Muscle of leg (tissue), 16 donors: ENCODE measurements at places on chromosomes 3 and 15.

GRCh38 chr3:112090887-112091586 lies 4.8 kb downstream of the C3orf52 start:
- no peak for DNase-seq

GRCh38 chr15:43376017-43376705 lies 5.3 kb downstream of the TUBGCP4 start:
- peak; percentile 9 for DNase-seq

DNA sequence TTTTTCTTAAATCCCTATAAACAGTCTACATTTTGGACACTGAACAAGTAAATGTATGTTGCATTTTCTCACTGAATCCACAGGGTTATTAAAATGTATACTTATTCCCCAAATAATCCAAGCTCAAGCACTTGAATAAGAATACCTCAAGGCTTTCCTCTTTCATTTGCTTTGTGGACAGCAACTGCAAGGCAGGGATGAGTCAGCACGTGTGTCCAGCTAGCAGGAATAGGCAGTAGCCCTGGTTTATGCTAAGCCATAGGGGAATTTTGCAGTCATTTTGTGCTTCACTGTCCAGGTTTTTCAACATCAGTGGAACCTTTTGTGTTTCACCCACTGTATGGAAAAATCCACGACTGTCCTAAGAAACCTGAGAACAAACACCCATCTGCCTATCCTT lies 96.7 kb upstream of the KCNMB2 start:
- DNase-seq = peak; percentile 66

DNA sequence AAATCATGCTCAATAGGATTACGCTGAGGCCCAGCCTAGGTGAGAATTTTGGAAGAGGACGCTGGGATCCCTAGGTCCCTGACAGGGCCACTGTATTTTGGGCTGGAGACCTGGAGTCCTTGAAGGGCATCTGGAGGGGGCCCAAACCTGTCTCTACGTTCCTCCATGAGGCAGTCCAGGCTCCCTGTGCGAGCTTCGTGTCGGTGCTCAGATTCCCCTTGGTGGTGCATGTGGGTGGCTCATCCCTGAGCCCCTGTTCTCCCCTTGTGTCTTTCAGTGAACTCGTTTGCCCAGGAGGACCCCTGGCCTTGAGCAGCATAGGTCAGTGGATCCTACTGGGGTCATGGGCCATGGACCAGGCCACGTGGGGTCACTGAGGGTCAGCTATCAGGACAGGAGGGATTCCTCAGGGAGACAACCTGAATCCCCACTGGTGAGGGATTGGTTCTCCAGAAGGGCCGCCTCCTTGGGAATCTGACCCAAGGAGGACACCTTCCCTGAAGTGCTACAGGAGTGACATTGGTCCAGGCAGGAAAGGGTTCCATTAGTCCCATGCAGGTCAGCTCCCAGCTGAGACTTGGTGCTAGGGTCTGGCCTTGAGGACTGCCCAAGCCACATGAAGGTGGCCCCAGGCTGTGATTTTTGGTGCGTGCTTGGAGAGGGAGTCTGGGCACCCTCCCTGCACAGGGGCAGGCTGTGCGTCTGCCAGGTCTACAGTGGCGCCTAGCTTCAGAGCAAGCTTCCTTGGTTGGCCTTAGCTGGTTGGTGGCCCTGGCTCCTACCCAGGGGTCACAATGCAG lies 229.8 kb downstream of the SNRPN start:
- no peak for DNase-seq

DNA sequence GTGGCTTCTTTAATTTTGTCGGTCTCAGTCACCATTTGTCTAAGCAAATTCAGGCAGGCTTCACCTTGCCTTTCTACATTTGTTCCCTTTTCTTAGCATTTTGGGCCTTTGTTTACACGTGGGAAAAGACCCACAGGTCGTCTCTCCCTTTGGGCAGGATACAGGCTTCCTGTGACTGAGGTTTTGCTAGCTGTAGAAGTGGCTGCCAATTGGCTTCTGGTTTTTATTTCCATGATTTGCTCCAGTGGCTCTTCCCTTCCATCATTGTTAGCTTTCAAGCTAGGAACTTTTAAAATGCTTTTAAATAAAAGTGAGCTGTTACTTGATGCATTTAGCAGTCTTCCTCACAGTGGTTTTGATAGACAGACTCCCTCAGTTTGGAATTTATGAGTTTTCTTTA lies 37.3 kb downstream of the MLH1 start:
- peak; percentile 93 for DNase-seq

- DNase-seq = no peak
Measured at GRCh38 chr3:135500034-135500433, 465.5 kb upstream of the PPP2R3A start.

GRCh38 chr3:48662753-48663488 lies at the start of gene CELSR3:
CELSR3 (minus strand) TSS chr3:48662886; CDS start chr3:48662634, 252 bp downstream.
- peak; percentile 83 for DNase-seq

DNA sequence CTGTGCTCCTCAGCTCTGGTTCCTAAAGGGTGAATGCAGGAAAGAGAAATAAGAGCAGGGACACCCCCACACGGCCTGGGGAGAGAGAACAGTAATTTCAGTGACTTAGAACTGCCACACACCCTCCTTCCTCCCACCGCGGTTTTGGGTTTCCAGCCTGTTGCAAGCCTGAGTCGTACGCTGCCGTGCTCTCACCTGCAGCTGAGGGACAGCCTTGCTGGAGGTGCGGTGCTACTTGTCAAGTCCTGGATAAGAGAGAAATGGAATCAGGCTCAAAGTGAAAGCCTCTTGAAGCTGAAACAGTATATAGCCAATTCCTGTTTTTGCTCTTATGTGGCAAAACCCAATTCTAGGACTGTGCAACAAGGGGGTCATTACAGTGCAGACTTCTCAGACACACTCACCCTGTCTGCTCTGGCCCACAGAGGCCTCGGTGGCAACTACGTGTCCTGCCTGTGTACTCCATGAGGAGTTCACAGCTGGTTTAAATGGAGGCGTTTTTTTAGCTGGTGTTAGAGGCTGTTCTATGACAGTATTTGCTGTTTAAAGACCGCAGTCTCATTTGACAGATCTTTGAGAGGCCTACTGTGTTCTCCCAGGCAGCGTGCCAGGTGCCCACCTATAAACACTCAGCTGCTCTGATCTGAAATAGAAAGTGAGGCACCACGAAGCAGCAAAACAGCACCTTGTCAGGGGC lies 42.9 kb downstream of the TBC1D2B start:
- DNase-seq = no peak

DNA sequence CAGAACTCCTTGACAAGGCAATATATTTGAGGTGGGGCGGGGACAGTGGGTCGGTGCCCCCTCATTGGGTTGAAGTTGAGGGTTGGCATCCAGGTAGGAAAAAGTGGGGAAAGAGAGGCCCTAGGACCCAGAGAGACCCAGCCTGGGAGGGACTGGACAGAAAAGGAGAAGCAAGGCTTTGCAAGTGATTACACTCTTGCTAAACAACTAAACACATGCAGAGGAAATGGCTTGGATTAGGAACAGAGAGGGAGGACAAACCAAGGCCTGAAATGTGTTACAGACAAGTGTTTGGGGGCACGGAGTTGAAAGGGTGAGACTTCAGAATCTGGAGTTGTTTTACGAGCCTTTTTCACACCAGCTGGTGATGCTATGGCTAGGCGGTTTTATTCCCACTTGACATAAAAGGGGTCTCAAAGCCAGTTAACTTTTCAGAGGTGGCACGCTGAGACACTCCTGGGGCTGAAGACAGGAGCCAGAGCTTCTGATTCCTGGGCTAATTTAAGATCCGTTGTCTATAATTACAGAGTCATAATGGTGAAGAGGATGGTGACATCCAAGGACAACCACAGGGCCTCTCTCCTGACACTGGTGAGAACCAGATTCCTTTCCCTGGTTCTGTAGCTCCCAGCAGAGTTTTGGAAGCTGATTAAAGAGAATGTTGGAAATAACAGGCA lies 7.7 kb upstream of the KCTD6 start:
- DNase-seq = peak; percentile 27

GRCh38 chr3:116946376-116946775 lies 236.8 kb downstream of the TUSC7 start:
- no peak for DNase-seq

DNA sequence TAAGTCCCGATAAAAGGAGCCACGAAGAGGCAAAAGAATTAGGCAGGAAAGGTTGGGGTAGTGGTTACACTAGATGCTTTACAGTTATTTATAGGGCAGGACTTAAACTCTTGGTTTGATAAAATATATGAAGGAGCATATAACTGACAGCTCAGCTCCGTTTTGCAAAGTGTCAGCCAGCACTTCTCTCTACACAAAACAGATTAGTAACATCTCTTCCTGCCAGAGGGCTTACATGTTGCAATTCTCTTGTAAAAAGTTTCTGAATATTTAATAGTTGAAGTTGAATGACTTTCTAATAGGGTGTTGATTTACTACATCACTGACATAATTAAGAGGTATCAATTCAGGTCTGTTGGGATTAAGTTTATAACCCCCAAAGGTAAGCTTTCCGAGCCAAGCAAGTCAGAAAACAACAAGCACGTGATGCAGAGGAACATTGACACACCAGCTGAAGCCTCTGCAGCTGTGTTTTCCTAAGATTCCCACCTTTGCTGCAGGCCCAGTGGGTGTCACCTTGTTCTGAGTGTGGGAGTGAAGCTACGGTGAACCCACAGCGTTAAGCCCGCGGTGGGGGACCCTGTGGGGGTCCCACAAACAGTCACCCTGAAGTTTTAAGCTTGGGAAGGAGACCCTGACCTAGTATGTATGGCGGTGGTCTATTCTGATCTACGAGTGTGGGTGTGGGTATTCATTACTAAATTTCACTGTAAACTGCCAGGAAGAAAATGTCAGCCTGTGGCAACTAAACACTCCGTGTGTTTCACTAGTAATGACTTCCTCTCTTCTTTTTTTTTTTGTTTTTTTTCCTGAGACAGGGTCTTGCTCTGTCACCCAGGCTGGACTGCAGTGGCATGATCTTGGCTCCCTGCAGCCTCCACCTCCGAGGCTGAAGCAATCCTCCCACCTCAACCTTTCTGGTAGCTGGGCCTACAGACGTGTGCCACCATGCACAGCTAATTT lies 22.0 kb upstream of the ATP13A3 start:
- DNase-seq = peak; percentile 12

GRCh38 chr3:136120373-136121348 lies 75.5 kb downstream of the MSL2 start:
- DNase-seq = no peak

DNA sequence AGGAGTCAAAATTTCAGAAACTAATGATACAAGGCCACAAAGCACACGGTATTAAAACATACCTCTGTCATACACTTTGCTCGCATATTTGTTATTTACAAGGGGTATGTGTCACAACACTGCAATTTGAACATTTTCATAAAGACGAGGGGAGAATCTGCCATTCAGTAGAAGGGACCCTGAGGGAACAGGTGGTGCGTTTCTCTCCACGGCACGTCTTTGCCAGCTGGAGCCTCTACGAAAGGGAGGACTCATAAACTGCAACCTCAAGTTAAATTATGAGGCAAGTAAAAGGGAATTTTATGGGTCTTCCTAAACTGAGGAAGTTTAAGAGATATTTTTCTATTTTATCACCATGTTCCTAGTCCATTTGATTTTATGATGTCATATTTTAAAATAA lies 19.1 kb downstream of the ATP10A start:
- no peak for DNase-seq

DNA sequence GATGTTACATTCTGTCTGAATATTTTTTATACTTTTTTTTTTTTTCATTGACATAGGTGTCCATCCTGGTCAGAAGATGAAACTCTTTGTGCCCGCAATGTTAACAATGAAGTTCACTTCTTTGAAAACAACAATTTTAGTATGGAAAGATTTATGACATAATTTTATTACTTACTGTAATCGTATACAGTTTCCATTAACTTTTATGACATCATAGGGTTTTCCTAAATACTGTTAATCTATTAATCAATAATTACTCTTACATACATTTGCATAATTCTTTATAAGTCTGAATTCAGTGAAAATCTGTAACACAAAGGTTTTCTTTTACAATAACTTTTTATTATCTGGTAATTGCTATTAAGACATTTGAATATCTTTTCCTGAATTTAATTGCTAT lies 17.7 kb downstream of the EIF2A start:
- DNase-seq = no peak

GRCh38 chr15:96115642-96116041 lies 214.9 kb upstream of the NR2F2 start:
- no peak for DNase-seq

GRCh38 chr3:67894510-67894909 lies 240.1 kb upstream of the SUCLG2 start:
- no peak for DNase-seq

GRCh38 chr15:83304861-83305703 lies 20.6 kb upstream of the BNC1 start:
- no peak for DNase-seq

DNA sequence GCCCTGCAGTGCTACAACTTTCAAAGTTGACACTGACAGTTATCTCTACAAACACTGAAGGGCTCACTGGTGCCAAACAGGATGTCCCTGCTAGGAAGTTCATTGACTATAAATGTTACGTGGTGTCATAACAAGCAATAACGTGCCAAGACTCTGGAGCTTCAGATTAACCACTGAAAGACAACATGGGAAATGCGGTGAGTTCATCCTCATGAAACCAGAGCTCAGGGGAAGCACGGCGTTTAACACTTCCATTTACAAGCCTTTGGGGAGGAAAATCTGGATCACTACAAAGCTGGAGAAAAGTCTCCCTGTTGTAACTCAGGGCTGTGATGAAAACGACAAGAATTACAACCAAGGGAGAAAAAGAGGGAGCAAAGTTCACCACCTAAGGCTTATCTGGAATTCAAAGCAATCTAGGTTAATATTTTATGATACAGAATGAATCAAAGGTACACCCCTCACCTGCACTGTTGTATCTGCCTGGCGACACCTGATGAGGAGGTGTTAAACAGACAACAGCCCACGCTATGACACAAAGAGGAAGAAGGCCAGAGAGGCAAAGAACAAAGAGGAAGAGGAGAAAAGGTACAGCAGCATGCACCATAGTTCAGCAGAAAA lies 27.0 kb downstream of the SHQ1 start:
- DNase-seq = peak; percentile 59

GRCh38 chr3:43298292-43298691 lies 12.0 kb downstream of the SNRK start:
- DNase-seq = no peak

DNA sequence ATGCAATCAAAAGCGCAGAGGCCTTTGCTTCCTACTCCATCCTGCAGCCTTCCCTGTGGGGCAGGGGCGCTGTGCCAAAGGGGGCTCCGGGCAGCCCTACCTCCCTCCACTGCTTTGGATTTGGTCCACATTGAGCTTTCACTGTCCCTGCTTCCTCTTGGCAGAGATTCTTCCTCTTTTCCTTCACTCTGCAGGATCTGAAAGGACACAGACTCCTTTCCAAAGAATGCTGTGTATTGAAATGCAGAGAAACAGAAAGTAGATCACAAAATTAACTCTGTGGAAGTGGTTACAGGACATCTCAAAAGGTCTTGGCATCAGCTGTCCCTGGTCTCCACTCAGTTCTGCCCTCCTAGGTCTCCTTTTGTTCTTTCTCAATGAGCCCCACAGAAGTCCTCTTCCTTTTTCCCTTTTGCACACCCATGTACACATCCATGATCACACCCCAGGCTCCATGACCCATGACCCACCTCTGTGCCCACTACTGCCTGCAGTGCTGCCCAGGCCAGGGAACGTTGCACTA lies 64.1 kb downstream of the CCR1 start:
- DNase-seq = peak; percentile 65

GRCh38 chr3:164459521-164460151 lies 618.7 kb downstream of the SI start:
- DNase-seq = no peak

- peak; percentile 56 for DNase-seq
Measured at GRCh38 chr3:50395070-50395860, 35.9 kb upstream of the TMEM115 start.

GRCh38 chr3:53536282-53536681 lies 41.9 kb downstream of the CACNA1D start:
- no peak for DNase-seq

GRCh38 chr3:71585887-71586809 lies 2.6 kb upstream of the FOXP1 start:
- DNase-seq = peak; percentile 62

GRCh38 chr3:58214484-58215316 lies 3.9 kb upstream of the DNASE1L3 start:
- DNase-seq = peak; percentile 27
